ENCODE measurements at places on chromosomes 7 and 10. TPM values are rescaled to one million over a fixed set of nuclear protein-coding genes. Genes with fewer than 3 reads are reported as not detected.
A peak's percentile ranks its signal among the peaks of the same experiment; 100 is the strongest.

The TMEM229A gene
- polyA plus RNA-seq: 2.2 TPM

GRCh38 chr10:52226197-52226847 is 87.8 kb upstream of the DKK1 start:
- DNase-seq: no peak
- no peak overlapping the region for H3K27ac ChIP-seq
- no peaks in the 10 kb centered on the region for H3K27me3 ChIP-seq
- H3K4me3 ChIP-seq: no peak overlapping the region
- no peaks in the 10 kb centered on the region for H3K4me1 ChIP-seq

GRCh38 chr10:88386204-88386788 is 196.8 kb downstream of the RNLS start:
- H3K27ac ChIP-seq: peak overlapping the region; percentile 90
- H3K4me1 ChIP-seq: peaks cover 36% of the 10 kb centered on the region
- no peaks in the 10 kb centered on the region for H3K36me3 ChIP-seq

- H3K27me3 ChIP-seq: no peaks in the 10 kb centered on the region
- no peaks in the 10 kb centered on the region for H3K4me1 ChIP-seq
Observed at GRCh38 chr7:141115965-141116364, 42.1 kb downstream of the TMEM178B start.

- no peaks in the 10 kb centered on the region for H3K4me1 ChIP-seq
- H3K27me3 ChIP-seq: no peaks in the 10 kb centered on the region
- no peak overlapping the region for H3K27ac ChIP-seq
- H3K4me3 ChIP-seq: no peak overlapping the region
Observed at GRCh38 chr10:108852211-108852610, 1071.1 kb downstream of the XPNPEP1 start.

DNA sequence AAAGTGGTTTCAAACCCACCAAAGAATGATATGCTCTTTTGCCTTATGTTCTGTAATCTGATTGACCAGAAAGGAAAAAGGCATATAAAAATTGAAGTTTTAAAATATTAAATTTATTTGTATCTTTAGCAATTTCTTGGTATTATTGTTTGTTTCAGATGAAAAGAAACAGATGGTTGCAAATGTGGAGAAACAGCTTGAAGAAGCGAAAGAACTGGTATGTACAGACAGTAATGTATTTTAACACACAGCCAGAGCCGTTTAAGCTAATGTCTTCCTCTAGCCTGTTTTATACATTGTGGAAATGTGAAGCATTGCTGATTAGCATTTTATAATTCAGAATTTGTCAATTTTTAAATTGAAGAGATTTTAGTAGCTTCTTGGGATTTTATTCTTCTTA is 13.4 kb downstream of the VTI1A start:
- H3K4me1 ChIP-seq: no peaks in the 10 kb centered on the region
- H3K36me3 ChIP-seq: peaks cover 2% of the 10 kb centered on the region
- no peak overlapping the region for H3K4me3 ChIP-seq
- no peak for DNase-seq
- H3K27ac ChIP-seq: no peak overlapping the region

DNA sequence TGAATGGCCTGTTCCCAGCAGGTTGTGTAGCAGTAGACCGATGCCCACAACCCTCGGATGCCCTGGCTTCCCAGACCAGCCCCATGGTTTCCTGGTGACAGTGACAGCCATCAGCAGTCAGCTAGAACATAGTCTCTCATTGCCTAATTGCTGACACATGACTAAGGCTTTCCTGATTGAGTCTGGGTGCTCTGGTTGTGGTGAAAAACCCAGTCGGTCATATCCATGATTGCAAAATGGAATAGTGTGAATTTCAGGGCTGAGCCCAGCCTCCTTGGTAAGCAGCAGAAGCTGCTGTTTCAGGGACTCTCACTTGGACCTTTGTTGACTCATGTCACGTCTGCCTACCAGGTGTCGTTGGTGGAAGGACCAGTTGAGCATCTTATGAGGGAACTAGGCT is 36.6 kb downstream of the POR start:
- no peaks in the 10 kb centered on the region for H3K4me1 ChIP-seq
- DNase-seq: peak; percentile 49
- H3K36me3 ChIP-seq: peaks cover 42% of the 10 kb centered on the region
- no peak overlapping the region for H3K27ac ChIP-seq
- no peak overlapping the region for H3K4me3 ChIP-seq
- no peaks in the 10 kb centered on the region for H3K27me3 ChIP-seq
